ENCODE measurements at places on chromosomes 13 and 19.

GRCh38 chr13:110874508-110874960, 40.3 kb downstream of the ANKRD10 start:
- no peak for DNase-seq

DNA sequence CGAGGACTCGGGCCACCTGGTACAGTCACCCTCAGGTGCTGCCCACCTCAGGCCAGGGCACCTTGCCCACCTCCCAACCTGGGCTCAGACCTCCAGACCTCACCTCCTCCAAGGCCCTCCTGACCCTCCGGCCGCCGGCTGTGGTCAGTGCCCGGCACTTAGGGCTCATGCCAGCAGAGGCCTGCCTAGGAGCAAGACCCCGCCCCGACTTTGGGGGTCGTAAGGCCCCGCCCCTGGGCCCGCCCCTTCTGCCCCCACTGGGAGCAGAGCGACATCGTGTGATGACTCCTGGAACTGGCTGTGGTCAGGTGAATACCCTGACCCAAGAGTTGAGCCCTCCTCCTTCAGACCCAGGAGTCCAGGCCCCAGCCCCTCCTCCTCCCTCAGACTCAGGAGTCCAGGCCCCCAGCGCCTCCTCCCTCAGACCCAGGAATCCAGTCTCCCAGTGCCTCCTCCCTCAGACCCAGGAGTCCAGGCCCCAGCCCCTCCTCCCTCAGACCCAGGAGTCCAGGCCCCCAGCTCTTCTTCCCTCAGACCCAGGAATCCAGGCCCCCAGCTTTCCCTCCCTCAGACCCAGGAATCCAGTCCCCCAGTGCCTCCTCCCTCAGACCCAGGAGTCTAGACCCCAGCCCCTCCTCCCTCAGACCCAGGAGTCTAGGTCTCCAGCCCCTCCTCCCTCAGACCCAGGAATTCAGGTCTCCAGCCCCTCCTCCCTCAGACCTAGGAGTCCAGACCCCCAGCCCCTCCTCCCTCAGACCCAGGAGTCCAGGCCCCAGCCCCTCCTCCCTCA, at the start of gene SBK2:
TSS of gene SBK2 (minus strand) at position 183 of the 790 bp plus-strand sequence. CDS start 839 bp downstream, outside the sequence.
- no peak for DNase-seq

DNA sequence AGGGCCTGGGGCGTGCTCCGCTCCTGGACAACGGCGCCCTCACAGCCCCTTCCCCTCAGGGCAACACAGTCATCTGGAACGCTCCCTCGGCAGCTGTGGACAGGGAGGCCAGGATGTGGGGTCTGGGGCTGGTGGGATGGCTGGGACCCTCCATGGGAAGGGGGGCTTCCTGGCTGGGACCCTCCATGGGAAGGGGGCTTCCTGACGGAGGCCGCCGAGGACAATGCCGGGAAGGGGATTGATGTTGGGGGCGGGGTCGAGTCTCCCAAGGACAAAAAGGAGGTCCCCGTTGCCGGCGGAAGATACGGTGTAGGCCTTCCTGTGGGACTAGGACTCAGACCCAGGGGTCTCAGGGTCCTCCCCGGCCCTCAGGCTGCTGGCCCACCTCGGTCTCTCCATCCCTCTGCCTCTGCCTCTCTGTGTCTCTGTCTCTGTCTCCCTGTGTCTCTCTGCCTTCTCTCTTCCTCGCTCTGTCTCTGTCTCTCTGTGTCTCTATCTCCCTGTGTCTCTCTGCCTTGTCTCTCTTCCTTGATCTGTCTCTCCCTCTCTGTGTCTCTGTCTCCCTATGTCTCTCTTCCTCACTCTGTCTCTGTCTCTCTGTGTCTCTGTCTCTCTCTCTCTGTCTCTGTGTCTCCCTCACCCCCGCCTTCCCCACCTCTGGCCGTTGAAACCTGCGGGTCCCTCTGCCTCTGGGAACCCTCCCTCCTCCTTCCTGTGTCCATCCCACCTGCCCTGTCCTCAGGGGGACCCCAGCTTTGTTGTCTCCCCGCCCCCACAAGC, 2.7 kb upstream of the MADCAM1 start:
- DNase-seq, result no peak

GRCh38 chr19:41588497-41589209, 12.7 kb downstream of the CEACAM21 start:
- no peak for DNase-seq

DNA sequence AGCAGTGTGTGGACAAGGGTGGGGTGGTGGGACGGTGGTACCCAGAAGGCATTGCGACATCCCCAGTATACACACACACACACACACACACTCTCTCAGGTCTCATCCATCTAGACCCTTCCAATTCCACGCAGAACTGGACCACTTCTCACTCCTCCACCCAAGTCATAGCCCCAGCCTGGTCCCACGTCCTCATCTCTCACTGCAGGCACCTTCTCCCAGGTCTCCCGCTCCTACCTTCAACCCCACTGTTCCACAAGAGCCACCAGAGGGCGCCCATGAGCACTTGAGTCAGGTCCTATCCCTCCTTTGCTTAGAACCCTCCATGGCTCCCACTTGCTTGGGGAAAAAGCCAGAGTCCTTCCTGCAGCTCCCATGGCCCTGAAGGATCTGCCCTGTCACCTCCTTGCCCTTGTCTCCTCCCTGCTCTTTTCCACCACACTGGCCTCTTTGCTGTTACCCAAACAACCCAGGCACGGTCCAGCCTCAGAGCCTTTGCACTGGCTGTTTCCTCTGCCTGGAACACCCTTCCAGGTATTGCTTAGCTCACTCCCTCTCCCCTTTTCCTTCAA, 62.6 kb downstream of the IER2 start:
- no peak for DNase-seq

DNA sequence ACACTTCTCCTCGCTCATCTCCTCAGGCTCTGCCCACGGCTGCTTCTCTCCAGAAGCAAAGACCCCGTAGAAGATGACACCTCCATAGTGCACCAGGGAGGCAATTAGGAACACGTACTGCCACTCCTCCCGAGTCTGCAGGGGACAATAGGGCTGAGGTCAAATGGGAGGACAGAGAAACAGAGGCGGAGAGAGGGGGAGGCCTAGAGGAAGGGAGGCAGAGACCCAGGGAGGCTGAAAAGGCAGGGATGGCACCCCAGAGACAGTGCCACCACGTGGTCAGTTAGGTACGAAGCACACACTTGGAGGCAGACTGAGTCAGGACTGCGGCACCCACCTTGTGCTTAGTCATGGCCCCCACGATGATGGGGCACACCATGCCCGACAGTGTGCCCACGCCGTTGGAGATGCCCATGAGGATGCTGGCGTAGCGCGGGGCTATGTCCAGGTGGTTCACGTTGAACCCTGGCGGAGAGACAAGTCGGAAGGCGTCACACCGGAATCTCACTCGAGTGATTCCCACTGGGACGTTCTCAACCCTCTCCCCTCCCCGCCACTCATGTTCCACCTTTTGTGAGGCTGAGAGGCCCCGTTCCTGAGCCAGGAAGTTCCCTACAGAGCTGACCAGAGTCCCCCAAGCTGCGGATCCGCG, 5.6 kb downstream of the GFY start:
- no peak for DNase-seq

DNA sequence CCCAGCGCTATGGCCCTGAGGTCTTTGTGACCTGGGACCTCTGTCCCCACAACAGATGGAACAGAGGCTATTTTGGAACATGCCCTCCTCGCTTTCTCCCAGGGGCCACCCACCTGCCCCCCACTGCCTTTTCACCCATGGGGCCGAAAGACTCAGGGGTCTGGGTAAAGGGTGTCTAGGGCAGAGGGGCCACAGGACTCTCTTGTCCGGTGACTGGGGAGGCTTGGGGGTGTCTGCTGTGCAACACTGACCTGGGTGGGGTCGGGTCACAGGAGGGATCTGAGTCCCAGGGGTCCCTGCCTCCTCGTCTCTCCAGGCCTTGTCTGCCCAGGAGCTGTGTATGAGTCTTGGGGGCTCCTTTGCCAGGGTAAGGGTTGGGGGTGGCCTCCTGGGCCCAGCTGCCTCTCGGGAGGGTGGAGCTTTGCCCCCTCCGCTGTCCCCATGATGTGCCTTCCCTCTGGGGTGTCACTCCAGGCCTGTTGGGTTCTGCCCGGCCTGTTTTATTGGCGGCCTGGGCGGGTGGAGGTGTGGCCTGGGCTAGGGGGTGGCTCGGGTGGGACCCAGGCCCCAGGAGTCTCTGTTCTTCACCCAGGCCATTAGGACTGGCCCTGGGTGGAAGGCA, 2.1 kb downstream of the ARID3A start:
- no peak for DNase-seq

- DNase-seq, result no peak
Measured at GRCh38 chr13:51921790-51922740, 60.3 kb downstream of the CCDC70 start.

DNA sequence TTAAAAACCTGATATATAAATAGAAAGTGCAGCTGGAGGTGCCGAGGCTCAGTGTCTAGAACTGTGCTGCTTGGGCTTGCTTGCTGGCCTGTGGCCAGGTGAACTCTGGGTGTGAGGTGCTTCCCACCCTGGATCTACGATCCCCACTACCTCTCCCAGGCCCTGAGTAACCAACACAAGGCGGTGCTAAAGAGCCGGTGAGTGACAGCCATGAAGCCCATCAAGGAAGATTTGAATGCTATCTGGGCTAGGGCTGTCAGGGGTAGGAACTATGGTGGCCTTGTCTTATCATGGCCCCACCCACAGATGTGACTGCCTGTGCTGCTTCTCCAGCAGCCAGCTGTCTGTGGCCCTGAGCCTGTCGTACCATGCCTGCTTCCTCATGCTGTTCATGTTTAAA, 25.6 kb upstream of the ZNF91 start:
- DNase-seq, result no peak

- no peak for DNase-seq
Measured at GRCh38 chr19:34288381-34288780, 34.0 kb downstream of the GARRE1 start.

- no peak for DNase-seq
Measured at GRCh38 chr19:33194886-33195644, 935 bp downstream of the LRP3 start.

GRCh38 chr13:111051041-111051725, 63.9 kb upstream of the ARHGEF7 start:
- DNase-seq, result no peak

DNA sequence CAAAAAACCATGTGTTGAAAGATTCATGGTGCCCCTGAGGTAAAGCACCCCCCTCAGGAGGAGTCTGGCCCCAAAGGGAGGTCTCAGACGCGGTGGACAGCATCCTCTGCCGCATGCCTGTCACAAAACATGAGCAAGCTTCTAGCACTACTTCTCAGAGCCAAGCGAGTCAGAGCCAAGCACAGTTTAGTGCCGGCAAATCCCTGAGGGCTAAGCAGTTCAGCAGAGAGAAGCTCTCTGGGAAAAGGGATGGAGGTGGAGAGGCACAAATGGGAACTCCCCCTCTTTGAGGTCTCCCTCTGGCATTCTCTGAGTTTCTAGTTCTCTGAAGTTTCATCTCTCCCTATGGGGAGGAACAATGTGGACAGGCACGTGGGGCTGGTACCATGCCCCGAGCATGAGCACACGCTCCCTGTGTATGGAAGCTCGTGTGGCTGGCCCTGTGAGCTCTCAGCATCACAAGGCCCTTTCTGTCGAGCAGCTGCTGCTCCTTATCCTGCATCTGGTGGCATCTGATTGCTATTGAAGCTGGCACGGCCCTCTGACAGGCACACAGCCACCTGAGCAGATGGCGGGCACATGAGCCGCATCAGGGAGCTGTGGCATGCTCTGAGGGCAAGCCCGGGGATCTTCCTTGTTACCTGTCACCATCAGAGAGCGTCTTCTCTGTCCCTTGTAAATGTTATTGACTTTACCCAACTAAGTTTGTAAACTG, 325.1 kb downstream of the SLC7A1 start:
- DNase-seq, result no peak

GRCh38 chr13:51220706-51221105, 1.5 kb upstream of the FAM124A start:
- DNase-seq, result no peak
